Stimulated activated CD4-positive, alpha-beta T cell treated with anti-CD3 and anti-CD28 coated beads, Interleukin-15, amount 100 ng/mL, for 1 hour (primary cell): ENCODE measurements at places on chromosomes 4 and X.

GRCh38 chr4:6715704-6716017, 313 bp upstream of the BLOC1S4 start:
- DNase-seq: no peak

DNA sequence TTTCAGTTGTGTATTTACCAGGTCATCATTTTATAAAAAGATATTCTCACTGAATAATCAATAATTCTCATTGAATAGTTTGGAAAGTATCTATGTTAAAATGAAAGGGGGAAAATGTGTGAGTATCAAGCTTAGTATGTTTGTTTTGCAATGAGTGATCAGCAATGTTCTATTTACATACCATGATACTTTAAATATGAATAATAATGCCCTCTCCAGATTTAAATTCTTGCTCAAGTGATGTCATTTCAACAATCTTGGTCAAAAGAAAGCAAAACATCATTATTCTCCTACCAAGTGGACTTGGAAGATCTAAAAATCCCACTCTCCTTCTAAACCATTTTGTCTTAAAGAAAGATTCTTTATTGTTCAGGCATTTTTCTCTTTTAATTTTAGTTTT, 42.1 kb upstream of the ANKRD50 start:
- DNase-seq: no peak

DNA sequence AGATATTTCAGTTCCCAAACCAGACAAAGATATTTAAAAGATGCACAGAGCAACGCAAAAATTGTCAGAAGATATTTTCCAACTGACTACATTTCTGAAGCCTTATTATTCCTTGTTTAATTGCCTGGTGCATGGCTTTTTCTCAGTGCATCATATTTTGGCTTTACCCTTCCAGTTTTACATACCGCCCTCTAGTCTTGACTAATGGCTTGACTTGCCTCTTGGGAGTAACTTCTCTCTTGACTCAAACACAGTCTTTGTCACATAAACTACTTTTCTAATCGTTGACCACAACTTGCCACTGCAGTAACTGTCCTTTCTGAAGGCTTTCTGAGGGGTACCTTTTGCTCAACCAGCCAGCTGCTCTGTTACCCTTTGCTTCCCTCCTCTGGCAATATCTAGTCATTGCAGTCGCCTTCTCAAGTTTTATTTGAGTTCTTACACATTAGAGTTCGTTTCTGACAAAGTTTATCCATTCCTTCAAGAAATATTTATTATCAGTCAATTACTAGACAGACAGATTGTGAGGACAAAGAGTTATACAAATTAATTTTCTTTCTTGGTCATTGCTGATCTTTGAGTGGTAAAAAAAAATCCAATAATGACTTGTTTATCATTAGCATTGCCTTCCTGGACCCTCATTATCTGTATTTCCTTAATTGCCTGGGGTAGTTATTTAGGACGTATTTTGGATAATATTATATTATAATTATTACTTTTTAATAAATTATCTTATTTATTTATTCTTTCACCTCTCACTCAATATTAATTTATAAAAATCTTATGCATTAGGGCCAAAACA, 506.9 kb upstream of the PCDH10 start:
- no peak for DNase-seq

DNA sequence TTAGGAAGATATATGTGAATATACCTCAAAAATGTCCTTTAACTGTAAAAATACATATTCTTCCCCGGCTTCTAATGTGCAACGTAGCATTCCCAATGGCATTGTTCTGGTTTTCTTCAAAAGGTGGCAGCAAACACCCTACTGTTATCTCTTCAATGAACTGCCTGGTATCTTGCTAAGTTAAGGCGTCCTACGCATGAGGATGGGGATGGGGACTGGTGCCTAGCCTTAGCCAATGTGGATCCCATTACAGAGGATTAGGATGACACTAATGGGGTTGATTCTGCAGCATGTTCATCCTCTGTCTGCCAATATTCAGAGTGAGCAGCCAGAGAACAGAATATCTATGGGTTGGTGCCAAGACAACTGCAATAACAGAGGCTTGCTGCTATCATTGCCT, 334.9 kb upstream of the ADGRL3 start:
- DNase-seq: no peak

GRCh38 chrX:19814240-19814639, 73.2 kb downstream of the SH3KBP1 start:
- DNase-seq: no peak

DNA sequence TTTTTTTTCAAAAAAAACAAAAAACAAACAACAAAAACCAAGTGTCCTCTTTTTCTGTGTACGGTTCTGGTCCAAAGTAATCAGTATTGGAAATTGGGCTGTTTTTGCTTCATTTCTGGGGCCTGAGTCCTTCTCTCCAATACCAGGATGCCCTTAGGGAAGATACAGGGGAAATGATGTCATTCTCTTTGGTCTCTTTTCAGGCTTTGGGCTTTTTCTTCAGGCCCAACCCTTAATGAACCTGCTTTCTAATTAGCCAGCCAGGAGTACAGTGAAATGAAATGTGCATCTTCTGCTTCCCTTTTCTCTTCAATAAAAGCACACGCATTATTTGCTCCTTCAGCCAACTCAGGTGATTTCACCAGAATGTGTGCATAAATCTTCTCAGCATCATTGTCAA, 52.6 kb upstream of the RBPJ start:
- DNase-seq: no peak

GRCh38 chrX:21581479-21581878, 76.7 kb downstream of the KLHL34 start:
- DNase-seq: no peak

GRCh38 chr4:11312389-11312788, 116.3 kb downstream of the HS3ST1 start:
- no peak for DNase-seq

DNA sequence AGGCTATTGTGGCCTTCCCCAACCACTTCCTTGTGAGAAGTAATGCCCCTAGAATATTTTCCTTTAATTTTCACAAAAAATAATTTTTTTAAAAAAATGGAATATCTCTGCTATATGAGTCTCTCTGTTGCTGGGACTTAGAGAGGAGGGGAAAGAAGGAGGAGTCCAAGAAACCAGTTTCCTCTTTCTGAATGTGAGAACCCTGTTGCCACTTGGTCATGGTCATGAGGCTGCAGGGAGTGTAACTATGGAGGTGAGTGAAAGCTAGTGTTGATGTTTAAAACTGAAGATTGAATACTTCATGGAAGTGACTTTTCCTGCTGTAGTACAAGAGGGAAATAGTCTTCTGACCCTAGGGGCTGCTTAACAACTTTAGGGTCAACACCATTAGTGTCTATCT, 20.4 kb downstream of the KIAA1210 start:
- DNase-seq: no peak

DNA sequence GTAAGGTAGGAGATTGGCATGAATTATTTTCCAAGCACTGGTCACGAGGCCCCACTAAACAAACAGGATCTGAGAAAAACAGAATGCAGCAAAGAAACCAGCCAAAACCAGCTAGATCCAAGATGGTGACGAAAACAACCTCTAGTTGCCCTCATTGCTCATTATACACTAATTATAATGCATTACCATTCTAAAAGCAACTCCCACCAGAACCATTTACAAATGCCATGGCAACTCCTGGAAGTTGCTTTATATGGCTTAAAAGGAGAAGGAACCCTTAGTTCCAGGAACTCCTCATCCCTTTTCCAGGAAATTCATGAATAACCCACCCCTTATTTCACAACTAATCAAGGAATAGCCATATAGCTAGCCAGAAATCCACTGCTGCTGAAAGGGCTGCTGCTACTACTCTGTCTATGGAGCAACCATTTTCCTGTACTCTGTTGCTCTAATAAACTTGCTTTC, 69.3 kb downstream of the ABCB7 start:
- no peak for DNase-seq

- DNase-seq: no peak
Observed at GRCh38 chrX:69145714-69146113, 19.5 kb downstream of the PJA1 start.

DNA sequence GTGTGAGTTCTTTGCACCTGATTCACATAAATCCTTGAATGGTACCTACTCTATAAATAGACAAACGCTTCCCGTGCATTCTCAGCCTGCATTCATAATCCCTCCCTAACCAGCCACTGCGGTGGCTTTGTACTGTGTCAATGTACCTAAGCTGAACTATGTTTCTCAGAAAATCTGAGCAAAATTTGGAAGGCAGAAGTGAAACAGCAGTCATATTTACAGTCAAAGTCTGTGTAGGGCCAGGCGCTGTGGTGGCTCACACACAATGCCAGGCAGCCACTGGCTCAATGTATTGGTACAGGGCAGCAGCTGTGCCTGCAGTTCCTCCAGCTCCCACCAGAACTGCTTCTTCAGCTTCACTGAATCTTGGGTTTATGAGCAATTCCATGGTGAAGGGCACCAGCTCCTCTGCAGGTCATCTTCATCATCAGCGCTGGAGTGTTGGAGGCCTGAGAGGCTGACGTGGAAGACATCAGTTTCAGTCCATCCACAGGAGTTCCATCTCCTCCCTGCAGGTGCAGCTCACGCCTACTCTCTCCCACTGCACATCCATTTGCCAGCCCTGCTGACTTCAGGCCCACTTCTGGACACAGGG, 32.3 kb upstream of the IRF2 start:
- no peak for DNase-seq

GRCh38 chrX:136861877-136862276, 18.6 kb downstream of the RBMX start:
- DNase-seq: no peak

- no peak for DNase-seq
Observed at GRCh38 chr4:152162331-152162697, 373.6 kb downstream of the FBXW7 start.

DNA sequence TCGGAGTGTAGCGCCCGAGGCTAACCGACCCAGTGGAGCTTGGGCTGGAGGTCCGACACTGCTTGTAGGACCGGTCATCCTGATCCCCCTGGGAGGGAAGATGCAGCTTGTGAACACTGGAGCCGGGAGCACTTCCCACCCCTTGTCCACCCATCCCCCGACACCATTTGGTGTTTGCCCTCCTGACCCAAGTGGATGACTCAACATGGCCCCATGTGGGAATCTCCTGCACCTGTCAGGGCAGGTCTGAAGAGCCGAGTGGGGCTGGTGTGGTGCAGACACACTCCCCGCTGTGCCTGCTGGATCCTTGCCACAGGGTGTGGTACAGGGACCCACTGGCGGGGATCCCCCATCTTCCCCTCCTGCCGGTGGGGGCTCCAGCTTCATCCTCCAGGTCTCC, 90.0 kb upstream of the AFAP1 start:
- no peak for DNase-seq

- no peak for DNase-seq
Observed at GRCh38 chr4:136967069-136967468, 565.2 kb downstream of the PCDH18 start.

DNA sequence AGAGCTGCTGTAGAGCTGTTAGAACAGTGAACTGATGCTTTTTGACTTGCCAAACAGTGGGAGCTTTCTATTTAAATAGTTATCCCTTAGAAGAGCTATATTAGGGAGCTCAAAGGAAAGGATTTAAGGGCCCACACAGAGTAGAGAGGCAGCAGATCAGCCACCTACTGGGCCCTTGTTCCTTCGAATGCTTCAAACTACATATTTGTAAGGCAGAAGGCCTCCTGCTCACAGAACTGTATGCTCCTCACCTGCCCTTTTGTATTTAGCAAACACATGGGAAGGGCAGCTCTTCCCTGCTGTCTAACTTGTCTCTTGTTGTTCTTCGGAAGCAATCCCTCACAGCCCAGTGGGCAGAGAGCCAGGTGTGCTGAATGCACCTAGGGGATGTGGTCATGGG, 38.0 kb downstream of the IL1RAPL1 start:
- no peak for DNase-seq

- DNase-seq: no peak
Observed at GRCh38 chr4:148344941-148345340, 97.3 kb downstream of the NR3C2 start.

DNA sequence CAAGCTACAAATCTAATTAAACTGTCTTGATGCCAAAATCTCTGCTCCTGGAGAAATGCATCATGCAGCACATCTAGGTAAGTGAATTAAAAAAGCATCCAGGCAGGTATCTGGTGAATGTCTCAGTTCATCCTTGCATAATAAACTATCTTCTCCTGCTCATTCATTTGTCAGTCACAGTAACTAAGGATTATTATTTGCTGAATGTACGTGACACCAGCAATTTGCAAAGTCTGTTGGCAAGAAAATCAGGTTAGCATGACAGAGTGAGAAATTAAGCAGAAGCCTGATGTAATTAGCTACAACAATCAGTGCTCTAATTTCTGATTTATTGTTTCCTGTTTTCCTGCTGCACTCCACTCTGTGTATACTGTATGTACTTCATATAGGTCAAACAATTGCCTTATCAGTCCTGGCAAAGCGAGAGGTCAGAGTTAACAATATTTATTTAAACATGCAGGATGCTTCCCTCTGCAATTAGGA, 213.6 kb downstream of the FBXO8 start:
- no peak for DNase-seq

DNA sequence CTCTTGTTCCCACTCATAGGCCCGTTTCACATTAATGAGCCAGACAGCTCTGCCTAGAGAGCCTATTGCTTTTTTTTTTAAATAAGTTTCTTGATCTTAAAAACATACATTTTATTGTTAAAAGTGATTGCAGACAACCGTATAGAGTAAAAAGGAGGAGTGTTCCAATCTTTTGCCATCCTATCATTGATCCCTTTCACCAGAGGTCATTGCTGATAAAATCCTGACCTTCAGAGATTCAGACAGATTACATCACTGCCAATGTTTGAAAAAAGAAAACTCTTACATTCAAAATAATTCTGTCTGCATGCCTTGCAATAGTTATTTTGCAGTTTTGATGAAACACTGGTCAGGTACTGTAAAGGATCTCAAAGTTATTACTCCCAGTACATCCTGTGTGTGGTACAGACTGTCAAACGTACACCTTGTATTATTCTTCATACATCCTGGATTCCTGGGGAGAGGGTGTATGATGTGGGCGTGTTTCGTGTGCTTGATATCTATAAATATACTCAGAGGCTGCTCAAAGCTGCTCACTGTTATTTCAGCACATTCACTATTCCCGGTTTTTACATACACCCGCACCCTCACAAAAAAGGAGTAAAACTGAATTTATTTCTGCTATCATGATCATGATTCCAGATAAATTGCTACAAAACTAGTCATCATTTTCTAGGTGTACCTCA, 15.4 kb upstream of the KLHL2 start:
- DNase-seq: no peak

- no peak for DNase-seq
Observed at GRCh38 chrX:42505016-42505415, 272.9 kb downstream of the PPP1R2C start.

DNA sequence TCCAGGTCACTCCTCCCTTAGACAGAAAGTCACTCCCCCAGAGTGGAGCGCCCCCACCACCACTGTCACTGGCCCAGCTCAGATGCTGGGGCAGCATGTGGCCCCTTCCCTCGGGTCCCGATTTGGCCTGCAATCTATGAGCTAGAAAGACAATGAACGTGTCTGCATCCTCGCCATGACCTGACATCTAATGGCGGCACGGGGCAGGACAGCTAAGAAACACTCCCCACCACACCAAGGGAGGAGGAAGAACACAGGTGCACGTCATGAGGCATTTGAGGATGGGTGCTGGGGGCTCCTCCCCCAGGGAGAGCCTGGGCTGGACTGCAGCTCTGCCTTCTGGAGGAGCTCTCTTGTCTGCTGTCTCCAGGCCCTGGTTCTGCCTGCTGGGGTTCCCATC, 8.7 kb downstream of the RNF212 start:
- DNase-seq: no peak
